SJSA1 (cell line): ENCODE measurements at places on chromosomes 6 and 20. TPM values are rescaled to one million over a fixed set of nuclear protein-coding genes. Genes with fewer than 3 reads are reported as not detected.

DNA sequence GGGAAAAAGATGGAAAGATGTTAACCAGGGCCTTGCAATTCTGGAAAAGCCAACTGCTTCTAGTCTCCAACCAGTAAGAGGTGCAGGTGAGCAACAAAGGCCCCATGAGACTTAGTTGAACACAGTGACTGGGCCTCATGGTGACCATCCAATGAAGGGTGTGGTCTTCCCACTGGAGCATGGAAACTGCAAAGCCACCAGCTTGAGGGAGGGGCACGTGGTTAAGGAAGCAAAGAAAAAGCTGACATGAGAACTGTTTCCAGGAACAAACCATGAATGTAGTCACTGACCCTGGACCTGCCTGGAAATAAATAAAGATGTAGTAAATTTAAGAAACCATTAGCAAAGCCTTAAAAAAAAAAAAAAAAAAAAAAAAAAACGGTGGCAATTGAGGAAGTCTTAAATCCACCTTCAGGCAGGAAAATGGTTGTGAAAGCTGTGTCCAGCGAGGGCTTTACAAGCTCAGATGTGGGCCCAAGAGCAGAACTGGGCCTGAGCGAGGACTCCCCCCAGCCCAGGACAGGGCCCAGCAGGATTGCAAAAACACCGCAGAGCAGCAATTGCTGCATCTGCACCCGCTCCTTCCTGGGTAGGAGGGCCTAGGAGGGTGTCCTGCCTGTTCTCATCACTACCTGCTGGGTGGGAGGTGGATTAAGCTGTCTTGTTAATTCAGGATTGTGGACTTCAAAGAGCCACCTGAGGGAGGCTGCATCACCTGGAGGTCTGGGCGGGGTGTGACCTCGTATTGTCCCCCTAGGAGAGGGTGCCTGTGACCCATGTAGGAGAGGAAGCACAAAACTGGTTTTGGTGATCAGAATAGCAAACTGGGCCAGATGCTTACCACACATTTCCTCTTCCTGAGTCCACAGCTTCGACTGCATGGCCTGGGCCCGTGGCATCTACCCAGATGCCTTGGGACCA is 10.3 kb downstream of the GFRA4 start:
- DNase-seq = no peak
- 0 out of 2 replicates have a peak, but pooled peaks cover 6% of the 10 kb centered on the region for H3K4me1 ChIP-seq
- H3K27ac ChIP-seq = no peak overlapping the region
- no peak overlapping the region for H3K4me3 ChIP-seq
- 0 out of 2 replicates have a peak, but pooled peaks cover 2% of the 10 kb centered on the region for H3K36me3 ChIP-seq

DNA sequence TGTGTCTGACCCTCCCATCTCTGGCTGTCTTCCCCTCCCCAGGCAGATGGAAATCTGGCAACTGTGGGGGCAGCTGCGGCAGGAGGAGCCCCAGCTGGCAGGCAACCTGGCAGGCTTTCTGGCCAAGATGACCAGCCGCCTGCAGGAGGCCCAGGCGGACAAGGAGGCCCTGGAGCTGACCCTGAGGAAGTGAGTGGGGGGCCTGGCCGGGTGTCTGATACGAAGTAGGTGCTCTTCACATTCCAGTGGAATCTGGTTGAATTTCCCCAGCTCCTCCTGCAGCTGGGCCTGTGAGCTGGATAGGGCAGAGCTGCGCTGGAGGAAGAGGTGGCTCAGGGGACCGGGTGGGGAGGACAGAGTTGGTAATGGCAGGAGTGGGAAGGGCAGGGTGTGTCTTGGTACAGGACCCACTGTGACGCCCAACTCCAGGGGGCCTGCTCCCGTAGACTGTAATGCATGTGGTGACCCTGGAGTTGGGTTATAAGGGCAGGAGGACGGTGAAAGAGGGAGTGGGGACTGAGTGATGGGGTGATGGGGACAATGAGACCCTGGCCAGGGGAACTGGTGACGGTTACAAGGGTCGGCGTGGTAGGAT is 19.7 kb downstream of the RAB44 start:
- no peaks in the 10 kb centered on the region for H3K27me3 ChIP-seq
- DNase-seq = no peak
- no peak overlapping the region for H3K4me3 ChIP-seq
- no peak overlapping the region for H3K27ac ChIP-seq
- no peaks in the 10 kb centered on the region for H3K36me3 ChIP-seq
- H3K4me1 ChIP-seq = no peaks in the 10 kb centered on the region

STX11 gene
- total RNA-seq = 8.2 and 9.7 TPM in 2 replicates

C6orf15 gene
- not detected in 2 replicates for total RNA-seq

PTPRT gene
- not detected in 2 replicates for total RNA-seq

GRCh38 chr6:13523826-13524622 is 36.6 kb upstream of the GFOD1 start:
- no peak overlapping the region for H3K27ac ChIP-seq
- no peaks in the 10 kb centered on the region for H3K27me3 ChIP-seq
- no peak overlapping the region for H3K4me3 ChIP-seq
- H3K4me1 ChIP-seq = no peaks in the 10 kb centered on the region
- H3K36me3 ChIP-seq = no peaks in the 10 kb centered on the region
